Stimulated activated CD4-positive, alpha-beta T cell treated with anti-CD3 and anti-CD28 coated beads, Interleukin-4, amount 100 ng/mL, for 24 hours (primary cell): ENCODE measurements at places on chromosomes 11 and 22.

- DNase-seq: no peak
These were observed 26.8 kb upstream of the ME3 start for GRCh38 chr11:86699040-86699791.

GRCh38 chr11:108019870-108020540, 11.3 kb downstream of the CUL5 start:
- DNase-seq: no peak

GRCh38 chr11:60349990-60350389, 22.9 kb downstream of the MS4A6E start:
- DNase-seq: no peak

- no peak for DNase-seq
These were observed 356.1 kb downstream of the CADM1 start for GRCh38 chr11:115148101-115148500.

DNA sequence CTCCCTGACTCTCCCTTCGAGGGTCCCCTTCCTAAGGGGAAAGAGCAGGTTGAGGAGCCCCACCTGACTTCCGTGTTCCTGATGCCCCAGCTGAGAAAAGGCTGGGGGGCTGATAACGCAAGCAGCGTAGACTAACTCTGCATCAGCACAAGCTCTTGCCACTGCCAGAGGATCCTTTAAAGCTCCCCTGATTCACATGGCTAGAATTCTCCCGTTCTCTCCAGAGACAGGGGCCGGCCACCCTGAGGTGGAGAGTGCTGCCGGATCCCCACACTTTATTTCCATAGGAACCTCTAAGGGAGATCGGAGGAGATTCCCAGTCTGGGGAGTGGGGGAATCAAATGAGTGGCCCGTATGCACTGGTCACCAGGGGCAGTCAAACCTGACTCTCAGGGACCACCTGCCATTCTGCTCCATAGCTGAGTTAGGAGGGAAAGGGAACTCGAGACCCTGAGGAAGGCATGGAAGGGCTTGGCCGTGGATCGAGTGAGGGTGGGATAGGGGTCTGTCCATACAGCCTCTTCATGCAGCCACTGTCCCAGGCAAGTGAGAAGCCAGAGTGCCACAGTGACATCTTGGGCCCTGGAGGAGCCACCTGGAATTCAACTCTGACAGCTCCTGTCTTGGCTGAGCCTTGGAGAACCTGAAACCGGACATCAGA, 1.4 kb upstream of the VSIG10L2 start:
- DNase-seq: no peak

GRCh38 chr22:39490966-39491680, 11.0 kb upstream of the MIEF1 start:
- DNase-seq: no peak

DNA sequence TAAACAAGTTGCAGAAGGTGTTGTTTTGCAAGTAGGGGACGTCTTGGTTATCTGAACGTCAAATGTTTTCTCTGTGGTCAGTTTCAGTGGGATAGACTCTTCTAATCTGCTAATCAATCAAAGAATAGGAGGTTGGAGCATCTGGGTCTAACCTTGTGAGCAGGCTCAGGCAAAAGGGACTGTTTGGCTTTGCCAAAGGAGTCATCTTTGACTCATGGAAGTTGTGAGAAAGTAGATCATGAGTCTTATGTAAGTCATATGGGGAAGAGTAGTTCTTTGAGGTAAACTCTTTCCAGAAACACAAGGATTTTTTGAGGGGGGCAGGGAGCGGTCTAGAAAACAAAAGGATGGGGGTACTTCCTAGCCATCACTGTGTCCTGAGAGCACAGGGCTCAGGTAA, 27.1 kb upstream of the TOP3B start:
- DNase-seq: no peak

- DNase-seq: peak; percentile 39
These were observed 492 bp downstream of the JHY start for GRCh38 chr11:122882857-122883645.

- no peak for DNase-seq
These were observed 40.7 kb downstream of the OR4C45 start for GRCh38 chr11:50073113-50074105.

- DNase-seq: peak; percentile 11
These were observed 165.6 kb downstream of the ETS1 start for GRCh38 chr11:128421577-128422330.

GRCh38 chr11:12358302-12359188, 18.8 kb upstream of the PARVA start:
- DNase-seq: no peak

GRCh38 chr11:112773264-112773663, 188.0 kb upstream of the NCAM1 start:
- no peak for DNase-seq

DNA sequence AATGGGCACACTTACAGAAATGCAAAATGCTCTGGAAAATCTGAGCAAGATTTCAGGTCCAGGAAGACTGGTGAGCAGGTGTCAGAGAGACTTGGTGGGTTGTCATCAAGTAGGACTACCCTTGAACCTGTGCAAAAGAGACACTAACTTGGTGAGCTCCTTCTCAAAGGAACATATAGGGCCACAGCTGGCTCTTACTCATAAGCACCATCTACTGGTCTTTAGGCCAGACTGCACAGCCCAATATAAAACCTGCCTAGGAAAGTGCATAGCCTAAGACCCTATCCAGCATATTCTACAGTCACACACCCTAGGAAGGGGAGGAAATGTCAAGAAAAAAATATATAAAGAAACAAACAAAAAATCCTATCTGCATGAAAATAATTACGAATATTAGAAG, 18.2 kb upstream of the OR10W1 start:
- no peak for DNase-seq

GRCh38 chr11:30346068-30346688, 23.3 kb downstream of the ARL14EP start:
- no peak for DNase-seq

GRCh38 chr22:43438666-43439347, 27.0 kb downstream of the MPPED1 start:
- DNase-seq: no peak

- peak; percentile 72 for DNase-seq
These were observed 99.7 kb upstream of the IGLL5 start for GRCh38 chr22:22787786-22788459.

- no peak for DNase-seq
These were observed 210.5 kb downstream of the CTTN start for GRCh38 chr11:70608568-70609470.

GRCh38 chr11:112388496-112388895, 127.8 kb upstream of the PLET1 start:
- DNase-seq: no peak

GRCh38 chr11:27060816-27061460, 20.3 kb downstream of the BBOX1 start:
- DNase-seq: no peak

DNA sequence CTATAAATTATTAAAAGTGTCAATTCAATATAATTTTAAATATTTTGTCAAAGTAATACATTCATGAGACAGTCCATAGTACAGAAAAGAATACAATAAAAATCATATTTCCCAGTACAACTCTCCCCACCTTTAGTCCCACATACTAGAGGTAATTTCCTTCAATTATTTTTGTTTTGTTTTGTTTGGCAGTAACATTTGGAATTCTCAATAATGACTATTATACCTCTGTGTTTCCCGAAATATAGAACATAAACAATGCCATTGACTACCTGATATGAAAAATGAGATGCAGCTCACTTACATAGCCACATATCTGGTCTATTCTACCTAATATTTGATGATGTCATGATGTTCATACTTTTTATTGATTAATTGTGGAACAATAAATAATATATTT, 24.4 kb upstream of the CASP4 start:
- no peak for DNase-seq

DNA sequence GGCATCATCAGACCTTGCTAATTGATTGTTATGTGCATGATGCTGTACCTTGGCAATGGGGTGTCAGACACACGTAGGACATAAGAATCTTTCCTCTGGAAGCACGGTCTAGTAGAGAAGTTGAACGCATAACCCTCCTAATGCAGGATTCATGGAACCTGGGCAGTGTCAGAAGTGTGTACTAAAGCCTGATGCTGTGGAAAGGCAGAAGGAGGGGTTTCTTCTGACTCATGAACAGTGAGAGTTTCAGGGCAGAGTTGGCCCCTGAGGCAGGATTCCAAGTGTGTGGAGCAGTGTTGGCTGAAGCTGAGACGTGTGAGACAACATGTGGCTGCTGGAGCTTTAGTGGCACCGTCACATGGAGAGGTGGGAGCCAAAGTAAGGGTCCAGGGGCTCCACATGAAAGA, 3.5 kb downstream of the PANX1 start:
- no peak for DNase-seq

DNA sequence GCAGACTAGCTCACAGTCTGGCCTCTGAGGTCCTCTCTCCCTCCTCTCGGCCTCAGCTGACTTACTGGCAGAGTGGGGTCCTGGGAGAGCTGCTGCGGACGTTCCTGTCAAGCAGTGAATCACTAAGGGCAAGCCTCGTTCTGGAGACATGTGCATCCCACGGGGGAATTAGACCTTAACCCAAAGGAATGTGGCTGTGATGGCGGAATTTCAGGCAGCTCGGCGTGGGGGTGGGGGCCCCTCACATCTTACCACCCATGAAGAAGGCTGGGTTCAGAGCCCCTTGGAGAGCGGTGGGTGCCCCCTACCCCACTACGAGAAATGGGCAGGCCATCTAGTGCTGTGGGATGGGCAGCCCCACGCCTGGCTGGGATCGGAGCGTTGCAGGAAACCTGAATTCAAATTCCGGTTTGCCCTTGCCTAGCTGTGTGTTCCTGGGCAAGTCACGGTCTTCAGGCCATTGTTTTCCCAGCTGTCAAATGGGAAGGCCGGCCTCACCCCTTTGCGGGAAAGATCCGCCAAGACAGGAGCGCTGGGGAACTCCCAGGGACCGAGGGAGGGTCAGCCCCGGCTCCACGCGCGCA, 554 bp downstream of the LRRC32 start:
- DNase-seq: no peak

DNA sequence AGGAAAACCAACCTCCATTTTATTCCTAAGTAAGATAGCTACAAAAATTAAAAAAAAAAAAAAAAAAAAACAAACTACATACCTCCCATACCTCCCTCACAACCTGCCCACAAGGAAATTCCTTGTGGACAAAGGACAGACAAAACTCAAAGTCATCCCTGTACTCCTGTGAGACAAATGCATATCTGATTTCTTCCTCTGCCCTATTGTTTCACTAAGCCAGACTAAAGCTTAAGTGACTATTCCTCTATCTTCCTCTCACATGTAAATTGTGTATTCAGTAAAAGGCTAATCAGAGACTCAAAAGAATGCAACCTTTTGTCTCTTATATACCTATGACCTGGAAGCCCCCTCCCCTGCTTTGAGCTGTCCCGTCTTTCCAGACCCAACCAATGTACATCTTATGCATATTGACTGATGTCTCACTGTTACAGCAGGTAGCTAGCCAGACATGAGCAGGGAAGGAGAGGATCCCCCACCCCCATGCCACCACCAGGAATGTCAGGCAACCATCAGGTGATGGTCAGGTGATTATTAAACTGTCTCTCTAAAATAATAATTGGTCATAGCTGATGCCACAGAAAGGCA, 289.4 kb downstream of the SBF2 start:
- DNase-seq: no peak

DNA sequence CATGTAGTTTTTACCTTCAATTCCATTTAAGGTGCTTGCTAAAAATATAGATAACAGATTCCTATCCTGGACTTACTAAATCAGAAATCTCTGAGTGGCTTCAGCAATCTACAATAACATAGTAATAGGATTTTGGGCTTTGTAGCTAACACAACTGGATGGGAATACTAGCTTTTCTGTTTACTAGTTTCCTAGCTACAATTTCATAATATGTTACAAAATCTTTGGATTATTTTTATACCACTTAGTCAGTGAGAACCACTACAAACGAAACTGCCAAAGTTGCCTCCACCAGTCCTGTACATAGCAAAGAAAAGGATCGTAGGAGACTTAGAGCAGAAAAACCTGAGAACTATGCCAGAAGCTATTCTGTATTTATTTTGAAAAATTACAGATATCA, 87.7 kb upstream of the ANO3 start:
- DNase-seq: no peak

DNA sequence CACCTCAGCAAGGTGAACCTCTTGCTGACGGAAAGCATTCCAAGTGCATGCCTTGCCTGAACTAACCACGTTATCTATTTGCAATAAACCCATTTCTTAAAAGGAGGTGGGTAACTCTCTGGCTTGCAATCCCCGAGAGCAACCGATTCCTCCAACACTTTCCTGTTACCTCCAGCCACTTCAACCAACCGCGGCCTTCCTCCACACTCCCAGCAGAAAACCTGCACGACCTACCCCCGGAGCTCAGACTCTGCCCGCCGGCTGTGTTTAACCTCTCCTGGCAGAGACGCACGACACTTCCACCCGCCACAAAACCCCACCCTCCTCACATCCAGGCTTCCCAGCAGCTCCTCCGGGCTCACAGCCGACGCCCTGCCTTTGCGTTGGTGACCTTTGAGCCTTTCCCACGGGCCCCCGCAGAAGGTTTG, 708 bp downstream of the SCO2 start:
- DNase-seq: no peak

- no peak for DNase-seq
These were observed 486.5 kb downstream of the TBC1D22A start for GRCh38 chr22:47248925-47249324.

- DNase-seq: no peak
These were observed 49.1 kb downstream of the GGTLC2 start for GRCh38 chr22:22693531-22693884.

DNA sequence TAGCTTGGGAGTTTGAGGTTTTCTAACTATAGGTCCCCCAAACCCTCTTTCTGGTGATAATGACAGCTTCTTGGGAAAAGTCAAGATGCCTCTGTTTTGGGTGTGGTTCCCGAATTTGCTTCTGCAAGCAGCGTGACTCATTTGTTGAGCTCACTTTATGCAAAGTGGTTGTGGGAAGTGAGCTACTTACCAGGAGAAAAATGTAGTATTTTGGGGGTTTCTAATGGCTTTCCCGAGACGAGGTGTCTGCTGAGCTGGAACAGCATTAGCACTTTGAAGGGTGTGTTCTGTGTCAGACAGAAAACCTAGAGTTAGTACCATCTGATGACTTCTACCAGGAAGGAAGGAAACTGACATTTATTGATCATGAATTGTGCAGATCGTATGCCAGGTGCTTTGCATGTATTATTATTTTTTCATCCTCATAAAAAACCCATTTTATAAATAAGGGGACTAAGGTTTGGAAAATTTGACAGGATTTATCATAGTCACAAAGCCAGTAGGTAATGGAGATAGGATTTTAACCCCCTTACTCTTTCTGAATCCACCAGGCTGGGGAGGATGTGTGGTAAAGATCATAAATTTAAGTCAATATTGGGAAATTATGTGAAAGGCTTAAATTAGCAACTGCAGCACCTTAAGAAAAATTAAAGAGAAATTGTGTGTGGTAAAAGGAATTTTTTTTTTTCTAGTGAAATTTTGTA, 108.8 kb upstream of the CD44 start:
- DNase-seq: peak; percentile 51

DNA sequence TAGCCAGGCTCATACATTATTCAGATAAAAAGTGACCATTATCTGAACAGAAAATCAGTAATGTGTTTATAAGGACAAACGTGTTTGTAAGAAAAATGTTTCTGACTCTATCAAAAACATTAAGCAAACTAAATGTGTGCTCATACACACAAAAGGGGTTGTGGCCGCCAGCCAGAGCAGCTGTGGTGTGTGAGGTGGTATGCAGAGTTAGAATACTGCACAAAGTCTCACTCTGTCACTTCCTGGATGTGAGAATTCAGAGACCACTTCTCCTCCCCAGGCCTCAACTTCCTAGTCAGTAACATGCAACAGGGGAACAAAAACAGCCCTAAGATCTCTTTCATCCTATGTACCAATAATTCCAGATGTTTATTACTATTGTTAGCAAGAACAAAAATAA, 9.4 kb downstream of the OR5B21 start:
- no peak for DNase-seq

GRCh38 chr22:36351921-36352802, 35.6 kb downstream of the MYH9 start:
- DNase-seq: no peak
